NCI-H510A treated with DMSO at 0.1 percent for 48 hours (cell line): ENCODE measurements at places on chromosomes 12 and 14.

GRCh38 chr14:60485598-60486251, at the start of gene C14orf39:
Gene C14orf39 (minus strand): TSS chr14:60486063. CDS start chr14:60485078, 985 bp downstream.
- DNase-seq, result no peak

DNA sequence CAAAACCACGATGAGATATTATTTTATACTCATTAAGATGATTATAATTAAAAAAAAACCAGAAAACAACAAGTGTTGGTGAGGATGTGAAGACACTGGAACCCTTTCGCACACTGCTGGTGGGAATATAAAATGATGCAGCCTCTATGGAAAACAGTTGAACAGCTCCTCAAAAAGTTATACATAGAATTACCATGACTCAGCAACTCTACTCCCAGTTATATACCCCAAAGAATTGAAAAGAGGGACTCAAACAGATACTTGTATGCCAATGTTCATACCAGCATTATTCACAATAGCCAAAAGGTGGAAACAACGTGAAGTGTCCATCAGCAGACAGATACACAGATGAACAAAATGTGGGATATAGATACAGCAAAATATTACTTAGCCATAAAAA, 53.1 kb downstream of the TAOK3 start:
- DNase-seq, result no peak

DNA sequence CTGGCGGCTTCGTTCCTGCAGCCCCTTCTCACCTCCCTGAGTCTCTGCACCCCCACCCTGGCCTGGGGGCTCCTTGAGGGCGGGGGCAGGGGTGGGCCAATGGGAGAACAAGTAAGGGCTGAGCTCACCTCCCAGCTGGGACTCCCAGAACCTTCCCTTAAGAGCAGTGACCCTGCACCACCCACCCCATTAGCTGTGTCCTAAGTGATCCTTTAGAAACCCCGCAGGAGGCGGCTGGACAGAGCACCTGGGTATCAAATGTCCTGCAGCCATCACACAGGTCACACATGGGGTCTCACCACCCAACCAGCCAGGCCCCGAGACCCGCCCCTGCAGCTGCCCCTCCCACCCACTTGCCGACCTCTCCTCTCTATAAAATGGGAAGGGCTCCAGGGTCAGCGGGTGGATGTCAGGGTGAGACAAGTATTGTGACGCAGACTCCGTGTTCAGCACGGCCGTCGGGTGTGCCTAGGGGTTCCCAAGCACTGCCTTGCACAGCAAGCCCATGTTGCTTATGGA, 151.2 kb upstream of the C14orf180 start:
- no peak for DNase-seq

GRCh38 chr12:70581208-70581607, 56.0 kb downstream of the PTPRB start:
- DNase-seq, result no peak

DNA sequence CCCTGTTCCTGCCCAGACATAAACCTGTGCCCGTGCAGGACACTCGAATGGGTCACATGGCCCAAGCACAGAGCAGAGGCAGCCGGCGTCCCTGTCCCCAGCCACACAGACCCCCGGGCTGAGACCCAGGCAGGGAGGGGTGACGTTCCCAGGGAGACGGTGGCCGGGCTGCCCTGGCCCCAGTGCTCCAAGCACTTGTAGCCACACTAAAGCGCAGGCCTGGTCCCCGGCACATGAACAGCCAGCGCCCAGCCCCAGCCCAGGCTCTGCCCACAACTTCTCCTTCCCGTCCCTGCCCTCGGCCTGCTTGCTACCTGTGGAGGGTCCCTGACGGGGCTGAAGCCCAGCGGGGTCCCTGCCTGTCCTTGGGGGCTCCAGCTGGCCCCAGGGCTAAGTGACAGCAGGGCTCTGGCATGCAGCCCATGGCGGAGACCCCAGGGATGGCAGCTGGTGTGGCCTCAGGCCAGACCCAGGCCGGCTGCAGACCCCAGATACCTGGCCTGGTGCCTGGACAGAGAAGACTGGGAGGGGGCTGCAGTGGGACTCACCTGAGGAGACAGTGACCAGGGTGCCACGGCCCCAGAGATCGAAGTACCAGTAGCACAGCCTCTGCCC, 338.4 kb downstream of the TMEM121 start:
- DNase-seq, result no peak

GRCh38 chr14:28596391-28596790, 170.2 kb upstream of the FOXG1 start:
- DNase-seq, result no peak

DNA sequence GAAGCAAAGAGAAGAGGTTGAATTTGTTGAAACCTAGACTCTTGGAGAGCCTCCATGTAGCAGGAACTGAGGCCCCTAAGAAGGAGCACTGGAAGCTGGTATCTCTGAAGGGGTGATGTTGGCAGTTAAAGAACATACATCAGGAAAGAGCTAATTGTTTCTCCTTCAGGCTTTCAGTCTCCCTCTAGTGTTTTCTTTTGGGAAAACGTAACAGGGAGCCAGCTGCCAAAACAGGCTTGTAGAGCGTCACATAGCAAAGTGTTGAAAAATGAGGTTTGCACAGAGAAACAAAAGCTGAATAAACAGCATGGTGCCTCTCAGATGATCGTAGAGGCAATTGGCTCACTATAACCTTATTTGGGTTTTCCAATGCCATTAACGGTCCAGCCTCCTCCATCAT, 46.9 kb upstream of the CAND1 start:
- peak; percentile 20 for DNase-seq

DNA sequence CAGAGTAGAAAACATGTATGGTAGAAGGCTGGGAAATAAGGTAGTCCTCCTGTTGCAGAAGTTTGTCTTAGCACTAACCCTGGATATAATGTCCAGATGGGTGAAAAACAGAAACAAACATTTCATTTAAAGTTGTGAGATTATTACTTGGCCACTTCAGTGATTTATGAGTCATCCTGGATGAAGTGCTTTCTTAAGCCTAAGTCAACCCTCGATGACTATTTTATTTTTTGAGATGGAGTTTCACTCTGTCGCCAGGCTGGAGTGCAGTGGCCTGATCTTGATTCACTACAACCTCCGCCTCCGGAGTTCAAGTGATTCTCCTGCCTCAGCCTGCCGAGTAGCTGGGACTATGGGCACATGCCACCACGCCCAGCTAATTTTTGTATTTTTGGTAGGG, 10.2 kb downstream of the DLST start:
- DNase-seq, result no peak

DNA sequence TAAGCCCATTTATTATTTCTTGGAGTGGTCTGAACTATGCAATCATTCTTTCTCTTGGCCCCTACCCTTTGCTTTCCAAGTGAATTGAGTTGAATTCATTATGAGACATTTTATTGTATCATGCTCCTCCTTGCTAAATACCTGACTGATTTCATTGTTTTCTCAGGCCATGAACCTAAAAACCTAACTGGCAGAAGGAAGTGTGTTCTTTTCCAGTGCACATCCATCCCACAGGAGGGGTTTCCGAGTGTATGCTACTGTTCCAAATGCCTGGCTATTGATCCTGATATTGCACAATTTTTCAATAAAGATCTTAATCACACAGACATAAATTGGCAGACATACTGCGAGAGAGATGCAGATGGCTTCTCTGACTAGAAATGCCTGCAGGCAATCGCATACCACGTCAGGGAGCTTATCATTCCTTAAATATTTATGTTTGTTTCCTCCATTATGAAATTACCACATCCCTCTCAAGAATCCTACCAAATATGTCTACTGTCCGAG, 162.2 kb upstream of the EGLN3 start:
- no peak for DNase-seq

GRCh38 chr12:110501399-110501751, 536 bp downstream of the VPS29 start:
- DNase-seq, result peak; percentile 46

- no peak for DNase-seq
Observed at GRCh38 chr14:92865674-92866073, 57.3 kb upstream of the CHGA start.

DNA sequence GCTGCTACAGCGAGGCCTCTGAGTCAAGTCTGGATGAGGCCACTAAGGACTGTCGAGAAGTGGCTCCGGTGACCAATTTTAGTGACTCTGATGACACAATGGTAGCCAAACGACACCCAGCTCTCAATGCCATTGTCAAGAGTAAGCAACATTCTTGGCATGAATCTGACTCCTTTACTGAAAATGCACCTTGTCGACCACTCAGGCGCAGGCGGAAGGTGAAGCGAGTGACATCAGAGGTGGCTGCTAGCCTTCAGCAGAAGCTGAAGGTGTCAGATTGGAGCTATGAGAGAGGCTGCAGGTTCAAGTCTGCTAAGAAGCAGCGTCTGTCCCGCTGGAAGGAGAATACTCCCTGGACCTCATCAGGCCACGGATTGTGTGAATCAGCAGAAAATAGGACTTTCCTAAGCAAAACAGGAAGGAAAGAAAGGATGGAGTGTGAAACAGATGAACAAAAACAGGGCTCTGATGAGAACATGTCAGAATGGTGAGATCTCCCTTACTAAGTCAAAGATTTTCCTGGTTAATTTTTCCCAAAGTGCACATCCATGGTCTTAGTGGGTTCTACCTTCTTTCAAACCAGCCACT, 2.9 kb downstream of the GPATCH2L start:
- DNase-seq, result no peak

DNA sequence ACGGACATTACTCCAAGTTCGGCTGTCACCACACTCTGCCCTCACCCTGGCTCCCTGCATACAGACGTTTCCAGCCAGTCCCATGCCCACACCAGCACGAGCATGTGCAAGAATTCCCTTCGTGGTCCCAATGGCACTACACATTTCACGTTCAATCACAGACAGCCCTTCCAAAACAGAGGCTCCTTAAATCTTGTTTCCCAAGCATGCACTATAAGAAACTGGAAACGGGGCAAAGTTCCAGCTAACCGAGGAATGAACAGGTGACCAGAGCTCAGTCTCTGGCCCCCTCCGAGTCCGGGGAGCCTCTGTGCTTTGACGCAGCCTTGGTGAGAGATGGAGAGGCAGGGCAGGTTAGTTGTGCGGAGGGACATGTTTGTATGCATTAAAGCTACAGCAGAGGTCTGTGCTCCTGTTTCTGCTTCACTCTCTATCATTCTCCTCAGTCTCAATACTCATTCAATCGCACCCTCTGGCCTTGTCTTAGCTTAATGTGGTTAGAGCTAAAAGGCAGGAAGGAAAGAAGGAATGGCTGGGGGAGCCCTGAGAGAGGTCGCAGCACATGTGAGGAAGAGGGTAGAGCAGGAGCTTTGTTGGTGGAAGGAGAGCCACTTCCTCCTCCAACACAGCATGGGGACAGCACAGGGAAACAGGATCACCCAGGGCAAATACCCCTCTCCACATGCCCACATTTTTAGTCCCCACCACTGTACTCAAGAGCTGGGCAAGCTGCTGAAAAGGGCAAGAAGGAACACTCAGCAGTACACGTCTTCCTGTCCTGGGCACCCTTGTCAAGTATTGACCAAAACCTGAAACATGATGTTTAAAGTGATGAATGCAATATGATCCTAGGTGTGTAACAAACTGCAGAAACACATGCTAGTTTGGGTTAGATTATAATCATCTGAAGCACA, 12.2 kb upstream of the SELPLG start:
- no peak for DNase-seq

DNA sequence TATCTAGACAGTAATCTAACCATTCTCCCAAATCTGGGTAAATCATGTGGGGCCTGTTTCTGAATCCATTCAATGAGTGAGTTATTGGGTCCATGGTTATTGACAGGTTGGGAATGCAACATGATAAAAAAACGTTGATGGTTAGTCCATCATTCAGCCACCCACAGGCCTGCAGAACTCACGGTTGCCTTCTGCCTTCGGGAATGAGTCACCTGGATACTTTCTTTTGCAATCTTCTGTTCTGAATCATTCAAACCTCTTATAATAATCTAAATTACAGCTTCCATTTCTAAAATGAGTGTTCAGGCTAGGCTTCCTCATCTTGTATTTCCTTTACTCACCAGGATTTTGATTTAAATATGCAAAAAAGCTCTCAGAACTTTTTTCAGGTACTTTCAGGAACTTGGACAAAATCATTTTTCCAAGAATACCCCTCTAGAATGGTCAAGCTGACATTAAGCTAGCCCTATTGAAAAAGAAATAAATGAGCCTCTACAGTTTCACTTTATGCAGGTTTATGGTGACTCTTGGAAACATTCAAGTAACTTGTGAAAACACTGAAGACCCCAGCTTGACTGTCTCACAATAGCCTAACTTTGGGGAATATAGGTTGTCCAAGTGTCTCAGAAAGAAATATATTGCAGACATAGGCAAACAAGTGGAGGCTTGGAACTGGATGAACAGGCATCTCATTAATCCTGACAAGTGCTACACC, 94.4 kb downstream of the KCNK10 start:
- no peak for DNase-seq

DNA sequence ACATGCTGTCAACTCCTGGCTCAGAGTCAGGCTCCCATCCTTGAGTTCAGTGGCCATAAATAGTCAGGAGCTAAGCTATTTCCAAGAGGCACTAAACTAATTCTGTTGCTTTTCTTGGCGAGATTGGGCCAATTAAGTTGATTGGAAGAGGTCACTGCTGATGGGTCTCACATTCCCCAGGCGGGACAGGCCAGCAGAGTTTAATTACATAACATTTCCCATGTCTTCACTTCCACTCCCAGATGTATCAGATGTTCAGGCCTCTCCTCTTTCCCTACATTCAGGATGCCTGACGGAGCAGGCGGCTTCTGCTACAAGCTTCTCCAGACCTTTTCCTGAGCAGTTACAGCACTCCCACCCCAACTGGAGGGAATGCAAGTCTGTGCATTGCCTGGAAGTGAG, 5.3 kb downstream of the NTF3 start:
- no peak for DNase-seq

DNA sequence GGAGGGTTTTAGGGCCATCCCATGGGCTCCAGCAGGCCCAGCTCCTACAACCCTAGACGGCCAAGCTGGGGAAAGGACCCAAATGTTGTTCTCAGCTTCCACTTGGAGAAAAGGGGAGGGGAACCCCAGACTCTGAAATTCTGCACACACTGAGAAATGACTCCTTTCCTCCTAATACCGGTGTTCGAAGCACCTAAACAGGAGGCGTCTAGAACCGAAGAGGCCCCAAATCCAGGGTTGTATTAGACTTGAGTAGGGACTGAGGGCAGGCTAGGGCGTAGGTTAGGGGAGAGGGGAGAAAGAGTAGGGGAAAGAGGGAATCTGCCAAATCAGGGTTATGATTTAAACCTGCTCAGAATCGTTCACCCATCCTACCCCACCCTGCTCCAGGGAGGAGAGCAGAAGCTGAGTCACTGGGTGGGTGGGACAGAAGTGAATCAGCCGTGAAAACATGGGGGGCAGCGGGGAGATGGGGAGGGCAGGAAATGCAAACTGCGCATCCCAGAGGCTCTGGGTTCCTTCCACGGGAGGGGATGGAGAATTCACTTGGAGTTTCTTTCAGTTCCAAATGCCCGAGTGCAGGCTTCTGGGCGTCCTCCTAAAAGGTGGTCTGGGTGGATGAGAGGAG, 1.0 kb downstream of the IGFBP6 start:
- no peak for DNase-seq

- no peak for DNase-seq
Observed at GRCh38 chr12:71472441-71472911, 32.9 kb downstream of the LGR5 start.

DNA sequence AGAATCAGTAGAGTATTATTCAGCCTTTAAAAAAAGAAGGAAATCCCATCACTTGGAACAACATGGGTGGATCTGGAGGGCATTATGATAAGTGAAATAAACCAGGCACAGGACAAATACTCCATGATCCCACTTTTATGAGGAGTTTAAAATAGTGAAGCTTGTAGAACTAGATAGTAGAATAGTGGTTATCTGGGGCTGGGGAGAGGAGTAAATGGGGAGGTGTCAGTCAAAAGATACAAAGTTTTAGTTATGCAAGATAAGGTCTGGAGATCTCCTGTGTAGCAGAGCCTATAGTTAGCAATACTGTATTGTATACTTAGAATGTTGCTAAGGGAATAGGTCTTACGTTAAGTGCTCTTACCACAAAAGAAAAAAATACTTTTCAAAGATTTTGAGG, 64.9 kb downstream of the RIC8B start:
- no peak for DNase-seq
